Osteocyte (in vitro differentiated cells): ENCODE measurements at places on chromosomes 13 and 19. TPM values are rescaled to one million over a fixed set of nuclear protein-coding genes. Genes with fewer than 3 reads are reported as not detected.

DNA sequence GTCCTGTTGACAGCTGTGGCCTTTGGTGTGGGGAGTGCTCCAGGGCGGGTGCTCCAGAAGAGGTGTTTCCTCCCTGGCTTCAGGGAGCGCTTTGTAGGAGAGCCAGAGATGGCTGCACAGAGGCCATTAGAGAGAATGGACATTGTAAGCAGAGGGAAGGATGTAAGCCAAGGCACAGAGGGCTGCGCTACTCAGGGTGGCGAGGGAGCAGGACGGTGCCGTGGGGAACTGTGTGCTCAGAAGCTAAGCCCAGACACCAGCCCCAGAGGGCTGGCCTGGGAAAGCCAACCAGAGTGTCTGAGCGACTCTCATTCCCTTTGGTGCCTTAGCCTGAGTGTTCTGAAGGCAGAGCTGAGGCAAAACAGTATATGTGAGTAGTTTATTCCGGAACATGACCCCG lies 92.2 kb downstream of the TSHZ3 start:
- peak; percentile 63 for DNase-seq

Gene SHD
- total RNA-seq = 0.21 TPM in 1 of 2 replicates, not detected in the other

- no peak for DNase-seq
These were observed 796 bp downstream of the ZNF304 start for GRCh38 chr19:57351867-57352266.

- no peak for DNase-seq
These were observed 14.8 kb downstream of the OPA3 start for GRCh38 chr19:45569619-45570421.

- no peak for DNase-seq
These were observed 17.7 kb downstream of the PLEKHF1 start for GRCh38 chr19:29683009-29683408.

- DNase-seq = no peak
These were observed 21.8 kb upstream of the OBI1 start for GRCh38 chr13:78680576-78681350.

Gene NR2C2AP
- 11.6 and 11.7 TPM in 2 replicates for total RNA-seq

- DNase-seq = peak; percentile 62
These were observed 132.4 kb downstream of the USP12 start for GRCh38 chr13:27039171-27039701.

Gene ATP8A2
- 1.0 and 1.1 TPM in 2 replicates for total RNA-seq

Gene MYO16
- total RNA-seq = 0.13 and 0.16 TPM in 2 replicates

DNA sequence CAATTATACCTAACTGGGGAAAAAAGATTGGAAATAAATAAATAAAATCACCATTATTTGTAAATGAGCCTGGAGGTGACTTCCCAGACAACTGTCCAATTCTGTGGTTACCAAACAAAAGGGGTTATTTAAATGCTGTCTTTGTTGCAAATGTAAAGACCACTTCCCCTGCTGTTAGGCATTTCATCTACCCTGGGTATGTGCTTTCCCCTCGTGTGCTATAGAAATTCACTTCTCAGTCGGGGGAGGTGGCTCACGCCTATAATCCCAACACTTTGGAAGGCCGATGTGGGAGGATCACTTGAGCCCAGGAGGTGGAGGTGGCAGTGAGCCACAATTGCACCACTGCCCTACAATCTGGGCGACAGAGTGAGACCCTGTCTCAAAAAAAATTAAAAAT lies 101.9 kb upstream of the AKAP11 start:
- no peak for DNase-seq

GRCh38 chr19:41886761-41887710 lies 4.1 kb downstream of the ARHGEF1 start:
- DNase-seq = no peak

- no peak for DNase-seq
These were observed 1381.9 kb downstream of the EFNB2 start for GRCh38 chr13:105153611-105154010.

GRCh38 chr13:111859354-111860230 lies 207.4 kb upstream of the SOX1 start:
- no peak for DNase-seq

DNA sequence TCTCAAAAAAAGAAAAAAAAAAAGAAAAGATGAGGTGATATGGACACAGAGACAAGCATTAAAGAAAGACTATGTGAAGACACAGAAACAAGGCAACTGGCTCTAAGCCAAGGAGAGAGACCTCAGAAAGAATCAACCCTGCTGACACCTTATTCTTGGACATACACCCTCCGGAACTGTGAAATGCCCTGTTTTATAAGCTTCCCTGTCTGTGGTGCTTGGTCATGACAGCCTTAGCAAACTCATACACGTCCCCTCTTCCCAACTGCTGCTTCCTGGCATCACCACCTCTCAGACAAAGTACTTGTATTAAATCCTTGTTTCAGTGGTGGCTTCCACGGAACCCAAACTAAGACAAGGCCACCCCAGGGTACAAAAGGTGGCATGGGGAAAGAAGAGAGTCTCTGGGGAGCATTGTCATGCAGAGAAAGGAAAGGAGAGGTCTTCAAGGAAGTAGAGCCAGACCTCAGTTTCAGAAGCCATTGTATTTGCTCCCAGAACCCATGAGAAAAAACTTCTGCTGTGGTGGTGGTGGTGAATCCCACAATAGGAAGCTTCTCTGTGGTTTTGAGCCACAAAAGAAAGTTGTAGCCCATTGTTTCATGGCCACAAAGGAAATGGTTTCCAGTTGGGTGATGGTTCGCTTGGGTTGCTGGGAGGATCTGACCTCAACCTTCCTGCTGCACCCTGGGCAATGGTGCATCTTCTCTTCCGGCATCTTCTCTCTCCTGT lies 16.3 kb upstream of the TSPAN16 start:
- no peak for DNase-seq

DNA sequence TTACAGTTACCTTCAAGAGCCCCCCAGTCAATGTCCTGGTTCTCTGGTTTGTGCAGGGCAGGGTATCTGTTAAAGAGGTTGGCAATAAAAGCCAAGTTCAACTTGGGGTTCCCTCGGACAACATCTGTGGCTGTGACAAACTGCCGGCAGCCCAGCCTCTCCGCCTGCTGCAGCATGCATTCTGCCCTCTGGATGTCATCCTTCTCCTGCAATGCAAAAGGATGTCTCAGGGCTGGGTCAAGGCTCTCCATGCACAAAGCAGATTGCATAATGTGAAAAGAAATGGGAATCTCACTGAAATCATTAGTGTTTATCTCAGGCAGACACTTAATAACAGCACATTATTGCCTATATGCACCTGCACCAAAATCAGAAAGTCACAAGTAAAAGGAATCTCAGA lies 35.1 kb downstream of the LCP1 start:
- no peak for DNase-seq

GRCh38 chr19:616747-617526 lies 16.4 kb downstream of the POLRMT start:
- DNase-seq = no peak

GRCh38 chr13:51564671-51565070 lies 19.6 kb upstream of the WDFY2 start:
- DNase-seq = no peak

DNA sequence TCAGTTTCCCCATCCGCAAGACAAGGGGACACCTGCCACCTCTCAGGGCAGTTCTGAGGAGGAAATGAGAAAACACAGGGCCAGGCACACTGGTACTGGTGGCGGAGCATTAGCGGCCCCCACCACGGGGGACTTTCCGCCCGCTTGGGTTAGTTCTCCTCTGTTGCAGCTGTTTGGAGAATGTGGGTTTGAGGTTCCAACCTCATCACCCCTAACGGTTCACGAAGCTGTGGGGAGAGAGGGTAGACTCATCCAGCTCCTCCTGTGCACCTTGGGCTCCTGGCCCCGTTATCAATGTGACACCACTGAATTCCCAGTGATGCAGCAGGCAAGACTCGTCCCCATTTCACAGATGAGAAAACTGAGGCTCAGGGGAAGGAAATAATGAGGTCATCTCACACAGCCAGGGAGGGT lies 10.3 kb downstream of the PTPRS start:
- DNase-seq = no peak

DNA sequence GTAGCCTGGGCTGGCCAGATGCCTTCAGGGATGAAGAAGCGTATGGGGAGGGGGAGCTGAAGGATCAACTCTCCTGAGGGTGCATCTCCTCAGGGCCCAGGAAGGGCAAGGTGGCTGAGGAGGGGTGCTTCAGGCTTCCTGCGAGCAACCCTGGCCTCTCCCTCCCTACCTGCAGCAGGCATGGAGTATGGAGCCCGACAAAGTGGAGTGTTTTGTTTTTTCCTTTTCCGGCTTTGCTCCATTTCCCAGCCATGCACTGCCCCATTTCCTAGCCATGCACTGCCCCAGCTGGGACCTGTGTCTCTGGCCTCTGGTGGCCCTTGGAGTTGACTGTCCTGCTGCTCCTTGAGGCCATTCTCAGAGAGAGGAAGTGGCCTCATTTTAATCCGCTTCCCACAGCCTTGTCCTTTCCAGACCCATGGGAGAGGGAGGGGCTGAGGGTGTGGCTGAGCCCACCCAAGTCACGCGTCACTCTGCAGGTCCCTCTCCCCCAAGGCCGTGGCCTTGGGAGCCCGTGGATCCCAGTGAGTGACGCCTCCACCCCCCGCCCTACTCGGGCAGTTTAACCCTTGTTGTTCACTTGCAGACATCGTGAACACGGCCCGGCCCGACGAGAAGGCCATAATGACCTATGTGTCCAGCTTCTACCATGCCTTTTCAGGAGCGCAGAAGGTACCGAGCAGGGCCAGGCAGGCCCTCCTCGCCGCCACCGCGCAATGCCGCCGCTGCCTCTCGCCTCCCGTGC lies 34.4 kb downstream of the CAPN12 start:
- DNase-seq = no peak

GRCh38 chr13:46385946-46386345 lies 1.1 kb downstream of the RUBCNL start:
- no peak for DNase-seq

Gene RGCC
- total RNA-seq = 1.3 and 1.6 TPM in 2 replicates

GRCh38 chr19:1911995-1912394 lies 6.8 kb downstream of the ADAT3 start:
- DNase-seq = no peak
